ENCODE measurements at places on chromosomes 1 and 21.

DNA sequence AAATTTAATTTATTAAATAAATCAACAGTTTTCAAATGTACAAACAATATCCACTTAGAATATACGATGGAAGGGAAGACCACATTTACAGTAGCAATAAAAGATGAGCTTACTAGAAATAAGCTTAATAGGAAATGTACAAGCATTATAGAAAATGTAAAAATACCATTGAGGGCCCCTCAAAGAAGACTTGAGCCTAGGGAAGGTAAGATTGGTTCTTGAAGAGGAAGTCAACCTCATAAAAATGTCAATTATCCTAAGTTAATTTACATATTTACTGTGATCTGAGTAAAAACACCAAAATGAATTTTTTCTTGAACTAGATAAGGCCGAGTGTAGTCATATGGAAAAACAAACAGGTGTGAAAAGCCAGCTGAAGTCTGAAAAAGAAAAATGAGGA is 39.7 kb upstream of the TRIM67 start:
- DNase-seq = no peak

DNA sequence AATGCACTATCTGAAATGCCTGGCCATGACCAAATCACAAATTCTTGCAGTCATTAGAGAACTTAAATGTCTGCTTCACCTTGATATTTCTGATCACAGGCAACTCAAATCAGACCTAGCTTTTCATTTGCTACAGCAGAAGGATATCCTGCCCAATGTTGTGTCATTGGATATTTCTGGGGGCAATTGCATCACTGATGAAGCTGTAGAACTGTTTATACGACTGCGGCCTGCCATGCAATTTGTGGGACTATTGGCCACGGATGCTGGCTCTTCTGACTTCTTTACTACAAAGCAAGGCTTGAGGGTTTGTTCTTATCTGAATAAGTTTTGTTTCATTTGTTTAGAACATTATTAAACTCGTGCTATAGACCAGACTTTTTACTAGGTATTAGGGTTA is 14.9 kb downstream of the ZYG11A start:
- no peak for DNase-seq

GRCh38 chr1:164794356-164794755 is 235.4 kb downstream of the PBX1 start:
- DNase-seq = peak; percentile 81

- DNase-seq = peak; percentile 93
Measured at GRCh38 chr1:41496080-41497055, 11.9 kb upstream of the EDN2 start.

DNA sequence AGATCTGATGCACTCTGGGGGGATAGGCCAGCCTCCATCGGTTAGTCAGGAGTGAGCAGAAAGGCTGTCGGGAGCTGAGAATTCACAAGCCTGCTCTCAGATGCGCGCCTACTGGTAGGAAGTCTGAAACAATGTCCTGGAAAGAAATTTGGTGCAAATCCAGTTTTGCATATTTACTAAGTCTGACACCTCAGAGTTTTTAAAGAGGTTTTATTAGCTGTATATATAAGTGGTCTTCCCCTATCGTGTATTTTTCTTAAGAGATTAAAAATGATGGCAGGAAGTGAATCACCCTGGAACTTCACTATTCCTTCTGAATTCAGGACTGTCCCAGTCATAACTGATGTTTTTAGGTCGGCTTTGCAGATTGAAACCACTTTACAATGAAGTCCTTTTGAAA is 99.8 kb upstream of the C1orf105 start:
- DNase-seq = peak; percentile 86

- DNase-seq = no peak
Measured at GRCh38 chr1:85406081-85406480, 58.9 kb downstream of the DDAH1 start.

GRCh38 chr1:154970631-154971340 is at the start of gene SHC1:
Gene SHC1, minus strand, starts transcription at chr1:154970747. Its CDS starts 221 bp downstream, at chr1:154970526.
- peak; percentile 98 for DNase-seq

- no peak for DNase-seq
Measured at GRCh38 chr1:220335668-220336067, 63.4 kb upstream of the RAB3GAP2 start.

DNA sequence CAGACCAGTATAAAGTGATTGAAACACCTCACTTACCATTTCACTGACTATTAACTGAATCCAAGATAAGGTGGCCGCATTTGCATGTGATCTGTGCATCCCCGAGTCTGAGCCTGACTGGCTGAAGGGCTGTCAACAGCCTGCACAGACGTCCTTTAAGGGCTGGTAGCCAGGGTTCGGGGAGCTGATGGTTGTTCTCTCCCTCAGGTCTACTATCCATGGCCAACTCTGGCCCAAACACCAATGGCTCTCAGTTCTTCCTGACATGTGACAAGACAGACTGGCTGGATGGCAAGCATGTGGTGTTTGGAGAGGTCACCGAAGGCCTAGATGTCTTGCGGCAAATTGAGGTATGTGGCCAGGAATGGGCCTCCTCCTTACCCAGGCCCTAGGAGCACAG is 14.0 kb downstream of the PPIE start:
- DNase-seq = no peak

DNA sequence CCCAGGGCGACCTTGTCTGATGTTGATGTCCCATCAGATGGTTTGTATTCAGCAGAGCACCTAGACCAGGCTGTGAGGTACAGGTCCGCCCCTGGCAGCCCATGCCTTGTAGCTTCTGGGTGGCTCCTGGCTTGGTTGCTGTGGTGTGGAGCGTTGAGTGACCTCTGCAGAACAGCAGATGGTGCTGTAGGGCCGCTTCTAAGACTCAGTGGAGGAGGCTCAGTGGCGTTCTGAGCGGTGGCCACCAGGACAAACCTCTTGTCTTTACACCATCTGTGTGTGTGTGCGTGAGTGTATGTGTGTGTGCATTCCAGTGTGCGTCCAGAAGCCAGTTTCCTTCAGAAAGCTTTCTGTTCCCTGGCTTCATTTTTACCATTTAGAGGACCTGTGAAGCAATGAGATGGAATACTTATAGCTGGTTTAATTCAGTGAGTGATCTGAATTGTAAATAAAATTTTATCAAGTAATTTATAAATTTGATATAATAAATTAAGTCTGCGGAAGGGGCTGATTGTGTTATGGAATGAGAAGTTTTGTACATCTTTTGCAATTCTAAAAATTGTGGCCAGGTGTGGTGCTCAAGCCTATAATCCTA is 66.1 kb downstream of the ADARB1 start:
- peak; percentile 91 for DNase-seq

- DNase-seq = no peak
Measured at GRCh38 chr1:202584707-202585589, 125.3 kb downstream of the SYT2 start.

- no peak for DNase-seq
Measured at GRCh38 chr1:117120774-117121588, 568 bp downstream of the TRIM45 start.

DNA sequence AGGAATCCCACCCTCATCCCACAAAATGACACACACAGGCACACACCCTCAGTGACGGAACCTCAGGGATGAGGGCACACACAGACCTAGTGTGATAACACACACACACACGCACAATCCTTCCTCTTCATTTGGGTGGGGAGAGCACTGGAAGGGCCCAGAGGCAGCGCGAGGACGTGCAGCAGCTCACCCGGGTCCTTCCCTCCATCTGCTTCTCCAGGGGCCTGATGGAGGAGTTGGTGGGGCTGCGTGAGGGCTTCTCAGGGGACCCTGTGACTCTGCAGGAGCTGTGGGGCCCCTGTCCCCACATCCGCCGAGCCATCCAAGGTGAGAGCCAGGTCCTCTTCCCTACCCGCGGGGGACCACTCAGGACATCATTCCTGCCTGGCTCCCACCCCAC is 557 bp downstream of the CLCNKA start:
- no peak for DNase-seq

- DNase-seq = peak; percentile 90
Measured at GRCh38 chr1:108559215-108560186, at the start of gene EEIG2. Gene EEIG2, plus strand, starts transcription at chr1:108560100. Its CDS starts 329 bp downstream, at chr1:108560429.

GRCh38 chr1:174160109-174160473 is 771 bp downstream of the RABGAP1L start:
- peak; percentile 28 for DNase-seq

DNA sequence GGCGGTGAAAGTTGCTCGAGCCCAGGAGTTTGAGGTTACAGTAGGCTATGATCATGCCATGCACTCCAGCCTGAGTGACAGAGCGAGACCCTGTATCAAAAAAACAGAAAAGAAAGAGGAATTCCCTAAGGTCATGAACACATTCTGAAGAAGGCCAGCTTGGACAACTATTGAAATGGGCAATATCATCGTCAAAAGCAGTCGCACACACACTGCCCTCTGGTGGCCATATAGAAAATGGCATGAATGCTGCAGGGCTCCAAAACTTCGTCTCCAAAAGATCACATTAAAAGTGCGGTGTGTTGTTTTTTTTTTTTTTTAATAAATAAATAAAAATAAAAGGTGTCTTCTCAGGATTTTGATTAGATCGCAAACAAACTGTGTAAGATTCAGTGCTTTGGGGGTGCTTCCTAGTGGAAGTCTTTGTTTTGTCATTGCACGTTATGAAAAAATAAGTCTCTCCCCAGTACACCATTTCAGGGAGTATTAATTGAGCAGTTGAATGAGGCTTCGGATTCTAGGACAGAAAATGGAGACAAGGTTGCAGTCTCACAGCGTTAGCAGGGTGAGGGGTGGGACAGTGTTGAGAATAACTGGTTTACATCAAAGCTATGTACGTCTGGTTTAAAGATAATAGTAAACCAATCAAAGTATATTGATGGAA is 87.5 kb upstream of the FMN2 start:
- peak; percentile 18 for DNase-seq

DNA sequence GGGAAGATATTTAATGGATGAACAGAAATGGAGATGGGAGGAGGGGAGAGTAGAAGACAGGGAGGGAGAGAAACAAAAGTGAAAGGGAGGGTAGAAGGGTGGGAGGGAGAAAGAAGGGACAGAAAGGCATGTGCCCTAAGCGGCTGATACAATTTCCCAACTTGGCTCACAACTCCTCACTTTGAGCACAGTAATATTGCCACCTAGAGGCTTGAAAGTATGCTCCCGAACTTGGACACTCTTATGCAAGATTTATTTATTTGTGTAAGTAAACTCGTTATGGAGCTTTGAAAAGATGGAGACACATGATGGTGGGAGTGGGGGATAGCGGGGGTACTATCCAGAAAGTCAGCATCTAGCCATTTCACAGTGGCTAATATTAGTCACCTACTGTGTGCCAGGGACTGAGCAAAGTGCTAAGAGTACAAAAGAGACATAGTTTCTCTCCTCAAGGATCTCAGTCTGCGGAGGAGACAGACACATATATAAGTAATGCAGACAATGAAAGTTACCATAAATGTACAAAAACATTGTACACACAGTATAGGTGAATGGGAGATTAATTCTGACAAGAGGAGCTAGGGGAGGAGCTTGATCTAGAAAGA is 189.7 kb downstream of the SEC16B start:
- DNase-seq = peak; percentile 46

DNA sequence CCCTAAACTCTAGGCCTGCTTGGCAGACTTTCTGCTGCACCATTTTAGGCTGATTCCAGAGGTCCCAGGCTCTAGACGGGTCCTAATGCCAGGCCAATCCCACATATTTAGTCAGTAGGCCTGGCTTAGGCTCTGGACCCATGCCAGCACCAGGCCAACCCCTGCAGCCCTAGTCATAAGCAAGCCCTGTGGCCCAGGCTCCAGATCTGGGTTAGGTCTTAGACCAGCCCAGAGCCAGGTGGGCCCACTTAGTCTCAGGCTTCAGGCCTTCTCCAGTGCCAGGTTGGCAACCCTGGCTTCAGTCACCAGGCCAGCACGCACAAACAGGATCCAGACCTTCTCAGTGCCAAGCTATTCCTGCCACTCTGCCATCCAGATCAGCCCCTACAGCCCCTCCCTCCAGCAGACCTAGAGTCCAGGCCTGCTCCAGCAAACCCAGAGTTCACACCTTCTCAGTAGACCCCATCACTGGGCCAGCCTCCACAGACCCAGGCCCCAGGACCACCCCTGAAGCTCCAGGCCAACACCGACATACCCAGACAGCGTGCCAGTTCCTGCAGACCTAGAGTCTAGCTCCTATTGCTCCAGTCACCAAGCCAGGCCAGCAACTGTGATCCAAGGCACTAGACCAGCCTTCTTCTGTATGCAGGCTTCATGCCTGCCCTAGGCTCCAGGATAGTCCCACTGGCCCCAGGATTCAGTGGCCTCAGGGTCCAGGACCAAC is 467.6 kb downstream of the RWDD3 start:
- no peak for DNase-seq

- no peak for DNase-seq
Measured at GRCh38 chr1:172851077-172851476, 192.2 kb downstream of the FASLG start.

DNA sequence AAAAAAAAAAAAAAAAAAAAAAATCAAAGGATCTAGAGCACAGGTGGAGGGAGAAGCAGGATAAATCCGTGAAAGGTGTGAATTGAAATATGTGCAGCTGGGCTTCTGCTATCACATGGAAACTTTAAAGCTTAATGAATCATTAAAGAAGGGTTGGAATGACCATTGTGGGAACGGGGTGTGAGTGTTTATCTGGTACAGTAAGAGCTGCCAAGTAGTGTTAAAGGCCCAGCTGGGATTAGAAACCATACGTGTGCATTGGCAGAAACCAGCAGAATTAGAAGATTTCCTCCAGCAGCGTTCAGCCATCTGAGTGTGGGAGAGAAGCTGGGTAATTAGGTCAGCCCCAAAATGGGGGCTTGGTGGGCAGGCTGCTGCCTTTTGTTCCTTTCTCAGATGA is 13.5 kb downstream of the FALEC start:
- no peak for DNase-seq

GRCh38 chr1:21875621-21876063 is 61.5 kb downstream of the HSPG2 start:
- no peak for DNase-seq

Data from fibroblast of skin of back (primary cell).